ENCODE measurements at places on chromosomes 12 and 14.

GRCh38 chr14:91521061-91521640 lies 11.0 kb upstream of the PPP4R3A start:
- no peak for DNase-seq

DNA sequence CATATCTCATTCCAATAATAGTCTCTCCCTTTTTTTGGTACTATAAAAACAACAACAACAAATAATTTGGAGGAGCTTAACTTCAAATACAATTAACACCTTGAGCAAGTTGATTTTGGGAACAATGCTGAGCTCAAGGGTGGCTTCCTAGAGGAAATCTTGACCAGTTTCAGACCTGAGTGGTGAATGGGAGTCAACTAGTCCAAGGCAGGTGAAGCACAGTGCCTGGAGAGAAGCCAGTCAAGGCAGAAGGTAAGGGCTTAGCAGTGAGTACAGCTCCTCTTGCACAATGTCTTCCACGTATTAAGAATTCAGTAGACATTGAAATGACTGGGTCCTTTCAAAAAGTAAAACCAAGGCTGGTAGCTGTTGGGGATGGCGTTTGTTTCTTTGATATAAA lies 444.8 kb downstream of the ATP23 start:
- DNase-seq = no peak

GRCh38 chr12:67802731-67803130 lies 154.2 kb downstream of the DYRK2 start:
- no peak for DNase-seq

- no peak for DNase-seq
Observed at GRCh38 chr12:60391051-60391450, 795.2 kb downstream of the SLC16A7 start.

DNA sequence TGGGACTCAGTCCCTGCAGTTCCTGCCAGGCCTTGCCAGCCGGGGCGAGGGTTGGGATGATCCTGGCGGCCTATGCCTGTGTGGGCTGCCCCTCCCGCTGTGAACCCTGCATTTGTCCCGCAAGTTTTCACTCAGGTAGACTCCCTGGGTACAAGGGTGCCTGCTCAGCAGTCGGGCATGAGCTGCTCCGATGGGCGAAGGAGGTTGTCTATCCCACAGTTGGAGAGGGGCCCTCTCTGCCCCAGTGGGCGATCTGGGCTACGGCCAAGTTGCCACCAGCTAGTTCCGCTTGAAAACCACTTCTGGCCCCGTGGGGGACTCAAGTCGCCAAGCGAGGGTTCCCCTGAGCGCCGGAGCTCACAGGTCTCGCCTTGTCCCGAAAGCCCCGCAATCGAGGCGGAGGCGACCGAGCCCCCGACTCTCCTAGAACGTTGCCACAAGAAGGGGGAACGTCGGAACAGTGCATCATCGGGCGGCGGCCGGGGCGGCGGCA lies 365 bp upstream of the TPI1 start:
- no peak for DNase-seq

GRCh38 chr14:74083784-74084276 lies 423 bp downstream of the ALDH6A1 start:
- DNase-seq = no peak

DNA sequence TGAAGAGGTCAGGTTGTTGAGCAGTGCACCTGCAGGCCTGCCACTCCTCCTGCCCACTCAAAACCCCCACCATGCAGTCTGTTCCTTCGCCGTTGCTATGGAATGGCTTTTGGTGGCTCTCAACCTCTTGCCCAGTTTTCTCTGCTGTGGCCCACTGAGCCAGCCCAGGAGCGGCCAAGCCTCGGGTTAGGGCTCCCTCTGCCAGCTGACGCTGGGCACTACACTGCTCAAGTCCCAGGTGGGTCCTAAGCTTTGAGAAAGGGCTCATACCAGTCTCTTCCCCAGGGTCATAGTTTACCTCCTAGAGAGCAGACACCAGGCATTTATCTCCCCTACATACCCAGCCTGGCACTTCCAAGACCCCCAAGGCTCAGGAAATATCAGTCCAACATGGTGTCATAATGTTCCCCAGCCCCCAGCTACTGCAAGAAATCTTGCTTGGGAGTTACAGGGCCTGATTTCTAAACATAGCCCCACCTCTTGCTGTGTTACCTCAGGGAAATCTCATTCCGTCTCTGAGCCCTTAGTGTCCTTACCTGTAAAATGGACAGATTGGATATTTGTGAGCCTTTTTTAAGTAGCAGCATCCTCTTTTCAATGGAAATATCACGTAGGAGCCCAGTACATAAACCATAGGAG lies 59.4 kb downstream of the TSPAN11 start:
- DNase-seq = peak; percentile 89

GRCh38 chr12:110039085-110039807 lies 9.1 kb downstream of the C12orf76 start:
- DNase-seq = peak; percentile 86

- DNase-seq = no peak
Observed at GRCh38 chr12:71447691-71448132, 8.1 kb downstream of the LGR5 start.

GRCh38 chr14:49049711-49050110 lies 536.5 kb downstream of the RPS29 start:
- no peak for DNase-seq

DNA sequence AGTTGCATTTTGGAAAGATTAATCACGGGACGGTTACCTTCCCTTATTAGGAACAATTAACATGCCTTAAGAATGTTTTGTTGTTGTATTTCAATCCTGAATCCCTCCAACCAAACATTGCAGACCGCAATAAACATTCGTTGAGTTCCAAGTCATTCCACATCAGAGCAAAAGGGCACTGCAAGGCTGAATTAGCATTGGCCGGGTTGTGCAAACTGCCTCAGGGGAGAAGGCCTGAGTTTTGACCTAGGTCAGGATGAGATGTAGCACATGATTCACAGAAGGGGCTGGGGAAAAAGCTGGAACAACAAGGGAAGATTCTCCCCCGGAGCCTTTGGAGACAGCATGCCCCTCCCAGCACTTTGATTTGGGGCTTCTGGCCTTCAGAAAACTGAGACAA lies 82.1 kb upstream of the BDKRB2 start:
- peak; percentile 95 for DNase-seq

DNA sequence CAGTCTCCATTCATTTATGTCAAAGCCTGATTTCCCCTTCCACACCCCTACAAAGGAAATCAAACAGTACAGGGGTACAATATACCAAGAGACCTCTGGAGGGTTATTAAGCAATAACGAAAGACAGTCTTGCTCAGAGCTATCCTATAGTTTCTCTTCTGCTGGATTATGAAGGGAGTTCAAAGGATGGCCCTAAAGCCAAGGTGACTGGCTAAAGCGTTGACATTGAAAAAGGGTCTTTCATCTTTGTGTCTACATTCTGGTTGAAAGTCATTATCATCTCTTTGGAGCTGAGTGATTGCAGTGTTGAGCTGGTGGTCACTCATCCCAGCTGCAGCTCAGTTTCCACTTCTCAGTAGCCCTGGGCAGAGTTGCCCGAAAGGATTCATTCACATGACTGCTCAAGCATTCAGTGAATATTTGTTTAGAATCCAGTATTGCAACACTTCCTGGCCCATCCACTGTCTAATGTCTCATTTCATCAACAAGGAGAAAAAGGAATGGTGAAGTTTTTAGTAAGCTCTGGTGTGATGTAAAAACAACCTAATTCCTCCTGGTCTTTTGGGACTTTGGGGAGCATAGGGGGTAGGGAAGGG lies 19.2 kb upstream of the TBX5 start:
- DNase-seq = no peak

DNA sequence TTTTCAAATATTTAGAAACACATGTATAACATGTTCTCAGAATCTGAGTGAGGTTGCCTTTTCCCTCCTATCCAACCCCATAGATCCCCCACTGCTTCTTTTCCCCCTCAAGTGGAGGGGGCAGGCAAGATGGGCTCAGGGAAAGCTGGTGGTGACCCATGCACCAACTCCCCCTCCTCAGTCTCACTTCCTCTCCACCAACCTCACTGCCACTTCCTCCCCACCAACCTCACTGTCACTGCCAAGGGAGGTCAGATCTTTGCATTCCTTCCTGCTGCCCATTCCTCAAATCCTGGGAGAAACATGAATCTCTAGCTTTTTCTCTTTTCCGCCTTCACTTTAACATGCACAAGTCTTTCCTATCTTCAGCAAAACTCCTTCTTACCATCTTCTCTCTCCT lies 48.7 kb downstream of the SPTB start:
- DNase-seq = no peak

Measured in islet precursor cell (in vitro differentiated cells).